ENCODE measurements at places on chromosomes 4 and X.

DNA sequence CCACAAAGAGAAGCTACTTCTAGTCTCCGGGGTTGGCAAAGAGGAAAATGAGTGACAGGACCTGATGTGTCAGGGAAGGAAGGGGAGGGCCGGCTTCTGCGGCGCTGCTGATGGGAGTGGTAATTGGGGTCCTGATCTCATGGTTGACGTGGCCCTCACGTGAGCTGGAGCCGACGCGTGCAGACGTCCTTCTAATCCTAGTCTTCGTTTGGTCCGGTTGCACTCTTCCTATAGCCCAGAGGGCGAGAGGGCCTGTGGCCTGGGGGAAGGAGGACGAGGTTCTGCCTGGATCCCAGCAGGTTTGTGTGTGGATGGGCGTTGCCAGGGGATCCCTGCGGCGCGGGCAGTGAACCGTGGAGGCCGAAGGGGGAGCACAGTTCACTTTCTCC lies at the start of gene ARMCX1:
Gene ARMCX1, plus strand, starts transcription at position 186 of the 389 bp plus-strand sequence. CDS start 2,384 bp downstream, outside the sequence.
- peak; percentile 3 for DNase-seq

GRCh38 chrX:23901060-23901459 lies 6.7 kb downstream of the APOO start:
- no peak for DNase-seq

DNA sequence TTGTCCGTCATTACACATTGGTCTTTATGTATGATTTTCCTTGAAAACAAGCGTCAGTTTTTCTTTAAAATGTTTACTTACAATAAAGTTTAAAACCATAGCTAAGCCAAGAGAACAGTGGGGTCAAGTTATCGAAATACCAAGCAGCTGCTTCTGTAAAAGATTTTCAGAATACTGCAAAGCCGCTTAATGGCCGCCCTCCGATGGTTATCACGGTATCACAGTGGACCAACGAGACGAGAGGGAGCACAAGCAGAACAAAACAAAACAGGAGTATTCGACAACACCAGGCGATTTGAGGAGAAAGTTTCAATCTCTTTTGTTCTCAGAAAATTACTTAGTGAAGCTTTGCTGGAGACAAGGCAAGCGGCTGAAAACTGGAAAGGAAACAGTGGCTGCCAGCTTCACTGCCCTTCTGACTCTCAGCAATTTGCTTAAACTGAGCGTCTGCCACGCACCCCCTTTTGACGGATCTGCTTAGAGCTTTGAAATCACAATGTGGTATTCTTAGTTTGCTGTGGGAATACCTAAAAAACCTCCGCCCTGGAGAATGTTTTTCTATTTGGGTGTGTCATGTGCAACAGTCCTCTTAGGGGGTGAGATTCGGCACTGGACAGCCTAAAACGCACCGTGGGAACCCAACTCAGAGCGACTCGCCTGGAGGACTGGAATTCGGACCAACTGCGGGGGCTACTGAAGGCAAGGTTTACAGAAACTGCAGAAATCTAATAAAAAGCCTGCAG lies 199.8 kb downstream of the NSUN7 start:
- DNase-seq: no peak

DNA sequence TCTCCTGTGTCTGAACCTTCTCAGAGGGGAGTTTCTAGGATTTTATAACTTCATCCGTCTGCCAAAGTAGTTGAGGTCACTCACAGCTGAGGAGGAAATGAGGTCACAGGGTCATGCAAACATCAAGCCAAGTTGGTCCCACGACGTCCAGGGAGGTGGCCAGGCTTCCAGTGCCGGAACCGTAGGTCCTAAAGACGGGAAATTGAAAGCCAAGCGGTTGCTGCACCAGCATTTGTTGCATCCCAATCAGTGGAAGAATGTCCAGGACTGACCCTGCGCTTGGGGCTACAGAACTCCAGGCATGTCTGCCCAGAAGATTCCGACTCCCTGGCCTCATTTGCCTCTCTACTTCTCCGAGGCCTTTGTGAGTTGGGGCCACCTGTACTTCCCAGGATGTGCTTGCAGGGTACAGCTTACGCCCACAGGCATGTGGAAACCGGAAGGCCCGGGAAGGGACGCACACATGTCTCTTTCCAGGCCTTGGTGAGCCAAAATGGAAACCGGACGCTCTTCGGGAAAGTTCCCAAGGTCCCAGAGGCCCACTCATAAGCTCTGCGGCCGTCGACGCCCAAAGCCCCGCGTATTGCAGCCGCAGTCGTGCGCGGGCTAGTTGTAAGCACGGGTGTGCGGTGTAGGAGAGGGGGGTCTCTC lies 9.3 kb downstream of the PRDM8 start:
- no peak for DNase-seq

DNA sequence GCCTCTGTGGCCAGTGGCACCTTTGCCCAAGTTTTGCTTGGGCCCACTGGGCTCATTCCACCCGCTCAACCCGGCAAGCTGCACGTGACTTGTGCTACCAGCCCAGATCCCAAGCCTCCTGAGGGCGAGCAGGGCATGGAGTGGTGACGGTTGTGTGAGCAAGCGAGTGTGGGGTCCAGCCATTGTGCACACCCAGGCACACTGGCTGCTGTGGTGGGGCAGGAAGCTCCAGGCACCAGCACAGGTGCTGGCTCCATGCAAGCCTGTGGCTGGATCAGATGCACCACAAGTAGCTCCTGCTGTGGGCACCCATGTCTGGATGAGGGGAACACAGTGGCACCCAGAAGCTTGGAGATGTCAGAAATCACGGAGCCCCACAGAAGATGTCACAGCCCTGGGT lies 557.0 kb upstream of the GNPDA2 start:
- DNase-seq: no peak

- DNase-seq: no peak
These were observed 7.1 kb downstream of the RASSF6 start for GRCh38 chr4:73613130-73613529.

DNA sequence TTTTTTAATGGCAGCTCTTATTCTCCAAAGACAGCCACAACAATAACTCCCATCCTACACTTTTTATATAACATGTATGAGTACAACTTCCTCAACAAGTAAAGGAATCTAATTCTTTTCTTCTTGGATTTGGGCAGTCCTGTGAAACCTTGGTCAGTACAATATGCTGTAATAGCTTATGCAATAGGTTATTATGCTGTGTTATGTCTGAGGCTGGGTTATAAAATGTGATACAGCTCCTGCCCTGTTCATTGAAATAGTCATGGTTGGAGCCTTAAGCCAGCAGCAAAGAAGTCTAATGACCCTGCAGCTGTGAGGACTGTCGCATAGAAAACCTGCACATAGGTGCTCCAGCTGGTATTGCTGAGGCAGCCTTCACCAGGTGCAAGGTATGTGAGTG lies 215.8 kb upstream of the RASGEF1B start:
- no peak for DNase-seq

GRCh38 chr4:168273838-168274237 lies 44.7 kb downstream of the DDX60 start:
- no peak for DNase-seq

GRCh38 chr4:90317785-90318184 lies 190.6 kb downstream of the CCSER1 start:
- no peak for DNase-seq
